ENCODE measurements at places on chromosomes 2 and 18. TPM values are rescaled to one million over a fixed set of nuclear protein-coding genes. Genes with fewer than 3 reads are reported as not detected.

WDR43 gene
- 17.5 TPM for total RNA-seq

DNA sequence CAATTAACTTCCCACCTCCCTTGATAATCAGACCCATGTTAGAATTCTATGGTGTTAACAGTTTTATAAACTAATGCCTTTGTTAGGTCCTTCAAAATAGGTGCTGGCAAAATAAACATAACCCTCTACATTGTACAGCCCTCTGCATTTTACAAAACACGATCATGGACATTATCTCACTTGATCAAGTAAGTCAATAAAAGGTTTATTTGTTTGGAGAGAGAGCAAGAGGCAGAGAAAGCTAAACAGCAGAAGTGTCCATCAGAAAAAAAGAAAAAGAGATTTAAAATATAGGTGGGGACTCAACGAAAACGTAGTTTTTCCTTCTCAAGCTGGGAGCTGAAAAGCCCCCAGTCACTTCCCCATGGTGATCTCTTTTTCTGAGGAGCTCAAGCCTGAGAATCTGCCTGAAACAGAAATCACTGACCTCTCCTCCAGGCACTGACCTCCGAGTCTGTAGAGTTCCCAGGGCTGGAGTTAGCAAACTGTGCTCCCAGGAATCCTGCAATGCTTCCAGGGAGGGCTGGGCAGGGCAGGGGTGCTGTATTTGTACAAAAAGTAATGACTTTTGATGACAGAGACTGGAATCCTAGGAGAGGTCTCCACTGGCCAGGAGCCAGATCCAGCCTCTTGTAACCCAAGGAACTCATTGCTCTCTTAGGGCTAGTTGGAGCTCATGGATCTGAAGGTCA is 137.8 kb upstream of the KLHL29 start:
- DNase-seq, result peak; percentile 71

- no peak for DNase-seq
Measured at GRCh38 chr2:62206024-62206423, 10.1 kb downstream of the B3GNT2 start.

- no peak for DNase-seq
Measured at GRCh38 chr2:139790807-139791752, 1010.9 kb upstream of the NXPH2 start.

CNOT11 gene
- 17.8 TPM for total RNA-seq

DNA sequence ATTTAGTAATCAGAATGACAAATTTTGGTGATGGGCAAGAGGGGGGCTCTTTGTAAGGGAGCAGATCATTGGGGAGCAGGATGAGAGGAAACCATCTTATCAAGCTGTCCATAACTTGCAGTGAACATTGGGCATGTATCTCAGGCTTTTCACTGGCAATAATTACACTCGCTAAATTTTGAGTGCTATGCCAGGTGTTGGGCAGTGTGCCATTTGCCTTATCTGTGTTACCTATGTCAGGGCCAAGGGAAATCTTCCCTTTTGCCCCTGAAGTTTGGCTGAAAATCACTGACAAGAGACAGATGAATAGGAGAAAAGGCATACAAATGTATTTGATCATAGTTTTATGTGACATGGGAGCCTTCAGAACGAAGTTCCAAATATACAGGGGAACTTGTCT is 39.0 kb downstream of the NOSTRIN start:
- peak; percentile 68 for DNase-seq

GRCh38 chr18:47215554-47216138 is 35.8 kb downstream of the SKOR2 start:
- no peak for DNase-seq

- DNase-seq, result no peak
Measured at GRCh38 chr2:25491003-25491696, 149.4 kb upstream of the DNMT3A start.

LOXHD1 gene
- total RNA-seq, result not detected

DNA sequence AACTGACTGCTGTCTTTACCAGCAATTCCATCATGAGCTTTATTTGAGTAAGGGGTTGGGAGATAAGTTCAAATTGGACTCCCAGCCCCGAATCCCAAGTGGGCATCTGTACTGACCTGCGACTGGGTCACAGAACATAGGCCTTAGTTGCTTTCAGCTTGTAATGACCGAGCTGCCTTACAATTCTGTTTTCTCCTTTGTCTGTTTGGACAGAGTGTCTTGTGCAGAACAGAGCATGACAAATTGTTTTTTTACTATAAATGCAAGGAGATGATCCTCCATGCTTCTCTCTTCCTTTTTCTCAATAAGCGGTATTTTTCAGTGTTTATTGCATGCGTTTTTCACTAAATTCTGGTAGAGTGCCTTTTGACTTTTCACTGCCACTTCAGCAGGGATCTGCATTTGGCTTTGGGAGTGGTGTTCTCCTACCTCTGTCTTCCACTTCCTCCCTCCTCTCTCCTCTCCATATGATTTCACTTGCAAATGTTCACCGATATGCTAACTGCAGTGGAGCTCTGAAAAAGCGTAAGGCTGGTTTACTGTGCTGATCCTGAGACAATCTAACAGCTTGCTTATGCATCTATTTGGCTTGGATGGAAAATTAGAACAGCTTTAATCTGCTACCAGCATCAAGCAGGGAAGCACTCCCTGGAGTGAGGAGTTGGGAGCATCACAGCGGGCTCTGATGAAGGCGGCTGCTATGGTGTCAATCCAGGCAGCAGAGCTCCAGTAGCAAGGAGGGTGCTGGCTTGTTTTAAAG is 158.8 kb upstream of the SMIM21 start:
- no peak for DNase-seq

DNA sequence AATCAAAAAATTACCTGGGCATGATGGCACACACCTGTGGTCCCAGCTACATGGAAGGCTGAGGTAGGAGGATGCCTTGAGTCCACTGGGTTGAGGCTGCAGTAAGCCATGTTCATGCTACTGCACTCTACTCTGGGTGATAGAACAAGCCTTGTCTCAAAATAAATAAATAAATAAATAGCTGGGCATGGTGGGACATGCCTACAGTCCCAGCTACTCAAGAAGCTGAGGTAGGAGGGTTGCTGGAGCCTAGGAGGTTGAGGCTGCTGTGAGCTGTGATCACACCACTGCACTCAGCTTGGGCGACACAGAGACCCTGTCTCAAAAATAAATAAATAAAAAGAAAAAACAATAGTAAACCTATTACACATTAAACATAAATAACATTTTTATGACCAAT is 3.0 kb downstream of the AP1S3 start:
- DNase-seq, result no peak

DNA sequence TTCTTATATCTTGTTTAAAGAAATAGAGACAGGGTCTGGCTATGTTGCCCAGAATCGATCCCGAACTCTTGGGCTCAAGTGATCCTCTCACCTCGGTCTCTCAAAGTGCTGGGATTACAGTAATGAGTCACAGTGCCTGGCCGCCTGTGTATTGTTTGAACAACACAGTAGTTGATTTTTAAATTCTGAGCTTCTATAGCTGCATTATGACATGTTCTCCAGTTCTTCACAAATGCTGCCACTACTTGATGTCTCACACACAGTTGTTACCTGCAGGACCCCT is 7.7 kb upstream of the RHOB start:
- DNase-seq, result peak; percentile 46

OTOF gene
- 0.05 TPM for total RNA-seq

- DNase-seq, result no peak
Measured at GRCh38 chr2:149246186-149246585, 84.2 kb upstream of the LYPD6 start.

GRCh38 chr2:195490319-195490718 is 166.7 kb upstream of the SLC39A10 start:
- DNase-seq, result no peak

SERPINB12 gene
- total RNA-seq, result not detected

DNA sequence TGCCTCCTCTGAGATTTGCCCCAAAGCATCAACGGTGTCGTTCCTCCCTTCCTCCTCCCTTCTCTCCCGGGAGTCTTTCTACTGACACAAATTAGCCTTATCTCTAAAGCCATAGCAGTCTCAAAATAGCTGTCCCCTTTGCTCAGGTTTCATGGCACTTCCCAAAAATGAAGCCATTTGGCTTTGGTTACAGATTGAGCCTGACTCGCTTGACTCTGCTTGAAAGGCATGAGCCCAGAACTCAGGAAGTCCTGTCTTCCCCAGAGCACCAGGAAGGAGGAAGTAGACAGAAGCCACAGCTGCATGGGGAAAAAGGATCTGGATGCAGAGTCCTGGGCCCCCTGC is 234.4 kb upstream of the RGPD4 start:
- no peak for DNase-seq

KCNG2 gene
- not detected for total RNA-seq

DNA sequence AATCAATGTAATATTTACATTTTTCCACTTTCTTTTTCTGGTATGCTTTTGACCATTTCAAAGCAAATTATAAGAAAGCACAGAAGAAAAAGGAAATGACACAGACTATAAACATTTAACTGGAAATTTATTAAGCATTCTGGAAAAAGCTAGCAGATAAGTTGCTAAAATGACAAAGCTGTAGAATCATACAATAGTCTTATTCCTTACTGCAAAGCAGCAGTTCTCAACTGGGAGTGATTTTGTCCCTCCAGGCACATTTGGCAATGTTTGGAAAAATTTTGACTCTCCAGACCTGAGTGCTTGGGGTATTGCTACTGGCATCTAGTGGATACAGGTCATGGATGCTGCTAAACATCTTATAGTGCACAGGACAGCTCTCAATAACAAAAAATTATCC is 75.1 kb downstream of the MBD5 start:
- DNase-seq, result no peak

OTOS gene
- not detected for total RNA-seq

DNA sequence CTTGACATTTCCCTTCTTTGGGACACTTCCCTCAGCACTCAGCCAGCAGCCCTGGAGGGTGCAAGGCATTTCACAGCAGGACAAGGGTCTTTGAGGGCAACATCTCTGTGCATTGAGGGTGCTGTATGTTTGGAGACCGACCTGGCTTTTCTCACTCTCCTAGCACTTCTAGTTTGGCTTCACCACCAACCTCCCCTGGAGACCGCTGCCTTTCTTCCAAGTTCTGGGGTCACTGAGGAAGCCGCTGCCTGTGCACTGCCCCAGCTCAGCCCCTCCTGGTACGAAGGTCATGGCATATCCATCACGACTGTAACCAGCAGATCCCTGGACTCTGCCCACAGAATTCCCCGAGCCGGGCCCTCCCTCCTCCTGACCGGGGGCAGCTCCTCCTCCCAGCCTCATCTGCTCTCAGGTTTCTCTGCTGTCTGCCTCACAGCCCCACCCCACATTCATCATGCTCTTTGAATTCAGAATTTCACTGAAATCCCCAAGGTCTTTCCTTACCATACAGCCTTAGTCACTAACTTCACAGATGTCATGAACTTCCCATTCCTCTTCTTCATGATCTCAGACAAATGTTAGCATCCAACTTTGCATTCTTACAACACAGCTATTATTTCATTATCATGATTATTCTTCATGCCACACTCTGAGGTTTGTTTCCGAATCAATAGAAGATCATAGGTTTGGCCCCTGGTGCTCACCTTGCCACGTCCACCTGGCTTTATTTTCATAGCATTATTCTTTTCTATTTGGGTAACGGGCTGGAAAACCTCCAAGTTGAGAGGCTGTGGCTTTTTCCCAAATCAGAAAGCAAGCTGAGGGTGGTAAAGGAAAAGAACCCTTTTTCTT is 113.0 kb upstream of the COPS8 start:
- DNase-seq, result peak; percentile 40

GRCh38 chr2:144645083-144645778 is 125.3 kb upstream of the ZEB2 start:
- no peak for DNase-seq

DNA sequence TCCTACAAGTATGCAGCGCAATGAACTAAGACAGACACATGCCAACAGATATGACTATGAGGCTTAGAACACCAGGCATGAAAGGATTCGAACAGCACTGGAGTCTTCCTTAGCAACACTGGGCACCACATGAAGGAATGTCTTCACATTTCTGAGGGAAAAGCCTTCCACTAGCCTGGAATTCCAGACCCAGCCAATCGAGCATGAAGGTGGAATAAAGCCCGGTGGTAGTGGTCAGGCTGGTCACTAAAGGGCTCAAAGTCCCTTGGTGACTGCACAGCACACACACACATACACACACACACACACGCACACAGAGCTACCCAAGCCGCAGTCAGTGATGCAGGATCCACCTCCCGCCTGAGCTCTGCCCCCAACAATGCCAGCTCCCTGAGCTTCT is 19.7 kb upstream of the SFXN5 start:
- DNase-seq, result peak; percentile 65

DNA sequence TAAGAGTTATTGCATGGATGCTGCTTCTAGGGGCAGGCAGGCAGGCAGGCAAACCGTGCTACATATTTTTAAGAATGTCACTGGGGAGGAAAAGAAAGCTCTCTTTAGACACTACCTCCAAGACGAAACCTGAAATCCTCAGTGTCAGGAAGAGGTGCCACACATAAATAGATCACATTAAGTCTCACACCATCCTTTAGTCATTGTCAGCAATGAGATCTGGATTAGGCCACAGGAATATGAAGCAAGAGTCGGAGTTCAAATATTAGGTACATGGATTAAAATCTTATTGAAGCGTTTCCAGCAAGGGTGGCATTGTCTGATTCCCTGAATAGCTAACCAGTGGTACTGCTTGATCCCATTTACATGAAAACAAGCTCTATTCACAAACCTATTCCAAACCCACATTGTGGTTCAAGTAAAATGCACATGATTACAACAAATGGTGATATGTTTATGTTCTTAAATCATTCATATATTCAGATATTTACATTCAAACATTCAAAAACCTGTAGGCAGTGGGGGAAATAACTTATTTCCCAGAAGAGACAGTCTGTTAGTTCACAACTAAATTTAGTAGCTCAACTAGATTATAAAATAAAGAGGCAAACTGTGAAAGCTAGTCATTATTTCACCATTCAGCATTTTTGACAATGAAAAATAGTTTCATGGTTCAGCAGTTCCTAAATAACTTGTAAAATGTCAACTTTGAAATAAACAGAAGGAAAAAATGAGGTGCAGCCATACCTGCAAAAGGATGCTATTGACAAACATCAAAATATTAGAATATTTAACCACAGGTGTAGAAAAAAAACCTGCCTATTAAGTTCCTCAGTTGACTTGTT is 195.4 kb upstream of the SIX3 start:
- DNase-seq, result no peak

DNA sequence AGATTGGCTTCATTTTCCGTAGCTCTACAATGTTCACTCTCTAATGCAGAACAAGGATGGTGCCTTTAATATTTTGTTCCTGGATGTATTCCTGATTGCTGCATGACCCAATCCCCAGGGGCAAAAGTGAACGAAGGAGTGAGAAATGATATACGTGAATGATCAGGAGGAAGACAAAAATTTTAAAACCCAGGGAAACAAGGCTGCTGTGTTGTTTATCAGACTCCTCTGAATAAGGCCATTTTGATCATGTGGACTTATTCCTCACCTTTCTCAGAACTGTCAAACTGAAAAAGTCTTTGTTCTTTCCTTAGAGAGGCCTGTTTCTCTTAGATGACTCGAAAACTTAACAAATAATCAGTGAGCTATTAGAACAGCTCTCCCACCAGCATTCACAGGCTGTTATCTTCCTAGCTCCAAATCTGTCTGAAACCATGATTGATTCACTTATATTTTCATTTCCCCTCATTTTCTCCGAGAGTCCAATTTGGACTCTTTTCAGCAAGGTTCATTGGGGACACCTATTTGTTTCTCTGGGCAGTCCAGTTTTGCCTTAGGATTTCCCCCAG is 29.5 kb upstream of the COX7A2L start:
- DNase-seq, result no peak

Data from left lobe of liver (tissue), 2 donors.